ENCODE measurements at places on chromosomes 11 and 22. TPM values are rescaled to one million over a fixed set of nuclear protein-coding genes. Genes with fewer than 3 reads are reported as not detected.

Gene OR2AG2
- total RNA-seq, result 0.11 TPM

- peaks cover 13% of the 10 kb centered on the region for H3K4me1 ChIP-seq
- H3K36me3 ChIP-seq, result no peaks in the 10 kb centered on the region
- no peak for DNase-seq
Observed at GRCh38 chr11:108906329-108906728, 241.5 kb downstream of the DDX10 start.

GRCh38 chr11:57260937-57261783 lies 24.1 kb upstream of the APLNR start:
- H3K36me3 ChIP-seq, result peaks cover 3% of the 10 kb centered on the region
- H3K27ac ChIP-seq, result no peak overlapping the region
- no peaks in the 10 kb centered on the region for H3K4me1 ChIP-seq
- no peak overlapping the region for H3K4me3 ChIP-seq
- no peak for DNase-seq

GRCh38 chr22:41380993-41381328 lies 781 bp upstream of the TEF start:
- no peaks in the 10 kb centered on the region for H3K27me3 ChIP-seq
- no peak for DNase-seq
- H3K4me3 ChIP-seq, result peak overlapping the region; percentile 77
- peak overlapping the region; percentile 99 for H3K27ac ChIP-seq
- no peaks in the 10 kb centered on the region for H3K36me3 ChIP-seq

GRCh38 chr11:32231909-32232493 lies 141.1 kb downstream of the RCN1 start:
- DNase-seq, result no peak
- H3K4me3 ChIP-seq, result no peak overlapping the region
- peaks cover 3% of the 10 kb centered on the region for H3K27me3 ChIP-seq
- no peak overlapping the region for H3K27ac ChIP-seq
- H3K36me3 ChIP-seq, result no peaks in the 10 kb centered on the region

GRCh38 chr11:83115551-83115950 lies 41.4 kb upstream of the PCF11 start:
- no peak overlapping the region for H3K4me3 ChIP-seq
- DNase-seq, result no peak
- H3K27me3 ChIP-seq, result no peaks in the 10 kb centered on the region
- H3K27ac ChIP-seq, result no peak overlapping the region
- H3K4me1 ChIP-seq, result peaks cover 5% of the 10 kb centered on the region

- H3K4me3 ChIP-seq, result no peak overlapping the region
- H3K27ac ChIP-seq, result no peak overlapping the region
- no peak for DNase-seq
- no peaks in the 10 kb centered on the region for H3K27me3 ChIP-seq
Observed at GRCh38 chr11:128970598-128971190, 28.0 kb upstream of the TP53AIP1 start.

- H3K27ac ChIP-seq, result no peak overlapping the region
- H3K36me3 ChIP-seq, result no peaks in the 10 kb centered on the region
- no peaks in the 10 kb centered on the region for H3K4me1 ChIP-seq
- H3K27me3 ChIP-seq, result peaks cover 52% of the 10 kb centered on the region
- no peak for DNase-seq
Observed at GRCh38 chr11:117704395-117705100, 92.5 kb downstream of the DSCAML1 start.

Gene CBY1
- 40.4 TPM for total RNA-seq

DNA sequence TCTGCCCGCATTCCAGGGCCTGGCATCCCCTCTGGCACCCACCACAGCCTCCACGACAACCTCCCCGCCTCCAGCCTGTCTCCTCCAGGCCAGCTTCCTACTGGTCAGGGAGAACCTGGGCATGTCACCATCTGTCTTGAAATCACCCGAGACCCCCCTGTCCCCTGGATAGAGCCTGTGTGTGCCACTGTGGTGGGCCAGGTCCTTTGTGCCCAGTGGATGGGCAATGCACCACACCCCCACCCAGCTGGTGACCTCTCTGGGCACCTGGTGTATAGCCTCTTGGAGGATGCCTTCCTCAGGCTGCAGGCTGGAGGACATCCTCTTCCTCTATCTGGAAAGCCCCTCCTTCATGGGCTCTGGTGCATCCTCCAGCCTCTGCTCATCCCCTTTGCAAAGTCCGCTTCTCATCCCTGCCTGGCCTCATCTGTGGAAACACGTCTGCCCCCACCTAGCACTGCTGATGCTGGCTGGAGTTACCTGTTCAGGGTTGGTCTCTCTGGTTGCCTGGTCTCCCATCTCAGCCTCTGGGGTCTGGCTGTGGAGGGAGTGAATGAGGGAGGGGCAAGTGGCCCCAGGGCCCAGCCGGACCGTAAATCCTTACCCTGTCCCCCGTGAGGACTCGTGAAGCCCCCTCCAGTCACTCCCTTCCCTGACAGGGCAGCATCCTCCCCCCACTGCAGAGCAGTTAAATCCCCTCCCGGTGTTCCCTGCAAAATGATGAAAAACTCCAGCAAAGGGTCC lies 589.6 kb downstream of the TBC1D22A start:
- no peak overlapping the region for H3K4me3 ChIP-seq
- H3K27me3 ChIP-seq, result no peaks in the 10 kb centered on the region
- no peaks in the 10 kb centered on the region for H3K4me1 ChIP-seq
- no peak overlapping the region for H3K27ac ChIP-seq
- DNase-seq, result peak; percentile 28
- peaks cover 2% of the 10 kb centered on the region for H3K36me3 ChIP-seq

Gene ART1
- not detected for total RNA-seq

Gene OR52E8
- total RNA-seq, result not detected

GRCh38 chr22:46001046-46001425 lies 24.1 kb upstream of the WNT7B start:
- no peak for DNase-seq
- peaks cover 5% of the 10 kb centered on the region for H3K4me1 ChIP-seq
- H3K4me3 ChIP-seq, result no peak overlapping the region

GRCh38 chr22:47813661-47814060 lies 1051.2 kb downstream of the TBC1D22A start:
- H3K27me3 ChIP-seq, result no peaks in the 10 kb centered on the region
- no peak for DNase-seq
- no peak overlapping the region for H3K27ac ChIP-seq
- H3K4me3 ChIP-seq, result no peak overlapping the region
- H3K4me1 ChIP-seq, result no peaks in the 10 kb centered on the region

Gene PACS1
- total RNA-seq, result 88.0 TPM

DNA sequence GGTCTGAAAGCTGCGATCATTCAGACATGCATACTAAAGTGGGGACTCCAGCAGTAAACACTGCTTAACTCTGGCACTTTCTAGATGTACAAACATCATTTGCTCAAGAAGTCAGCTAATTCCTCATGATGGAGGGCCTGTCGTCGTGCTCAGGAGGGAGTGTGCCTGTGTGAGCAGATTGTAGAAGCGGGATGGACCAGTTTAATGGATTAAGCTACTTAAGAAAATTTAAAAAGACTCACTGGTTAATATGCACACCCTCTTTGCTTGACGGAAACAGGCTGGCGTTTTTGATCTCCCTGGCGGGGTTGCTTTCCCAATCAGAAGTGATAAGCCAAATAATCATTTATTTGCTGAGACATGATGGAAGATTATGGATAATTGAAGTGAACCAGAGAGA lies 79.0 kb downstream of the LDLRAD3 start:
- no peak overlapping the region for H3K4me3 ChIP-seq
- peaks cover 16% of the 10 kb centered on the region for H3K27me3 ChIP-seq
- no peak overlapping the region for H3K27ac ChIP-seq
- H3K36me3 ChIP-seq, result peaks cover 14% of the 10 kb centered on the region
- peaks cover 45% of the 10 kb centered on the region for H3K4me1 ChIP-seq

Gene DDX25
- 1.7 TPM for total RNA-seq

DNA sequence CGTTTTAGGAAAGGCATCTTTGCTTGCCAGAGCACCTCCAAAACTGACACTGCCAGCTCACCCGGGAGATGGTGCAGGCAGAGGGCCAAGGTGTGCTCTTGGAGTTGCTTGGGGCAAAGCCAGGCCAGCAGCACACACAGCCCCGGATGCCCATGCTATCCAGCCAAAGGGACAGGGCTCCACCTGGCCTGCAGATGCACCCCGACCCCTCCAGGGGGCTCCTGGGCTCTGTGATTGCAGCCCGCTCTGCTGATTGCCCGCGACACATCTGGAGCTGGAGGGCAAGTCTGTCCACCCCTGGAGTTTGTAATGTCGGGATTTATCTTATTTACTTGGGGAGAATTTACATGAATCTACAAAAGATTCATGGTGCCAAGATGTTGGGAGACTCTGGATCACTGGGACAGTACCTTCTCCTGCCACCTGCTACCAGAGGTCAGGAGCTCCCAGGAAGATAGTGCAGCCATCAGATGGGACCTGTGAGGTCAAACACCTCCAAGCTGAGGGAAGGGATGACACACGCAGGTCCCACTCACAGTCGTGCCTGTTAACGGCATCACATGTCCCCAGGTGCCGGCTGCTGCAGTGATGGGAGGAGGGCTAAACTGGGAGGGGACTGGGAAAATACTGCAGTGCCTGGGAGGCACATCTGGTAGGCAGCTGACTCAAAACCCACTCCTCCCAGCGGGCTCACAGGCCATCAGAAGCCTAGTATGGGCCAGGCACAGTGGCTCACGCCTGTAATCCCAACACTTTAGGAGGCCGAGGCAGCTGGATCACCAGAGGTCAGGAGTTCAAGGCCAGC lies 17.2 kb downstream of the CBX7 start:
- H3K36me3 ChIP-seq, result no peaks in the 10 kb centered on the region
- H3K27ac ChIP-seq, result no peak overlapping the region
- H3K4me1 ChIP-seq, result peaks cover 12% of the 10 kb centered on the region
- DNase-seq, result peak; percentile 76

- H3K4me3 ChIP-seq, result no peak overlapping the region
- peaks cover 12% of the 10 kb centered on the region for H3K27me3 ChIP-seq
- H3K4me1 ChIP-seq, result peaks cover 4% of the 10 kb centered on the region
- H3K27ac ChIP-seq, result no peak overlapping the region
- DNase-seq, result no peak
- H3K36me3 ChIP-seq, result no peaks in the 10 kb centered on the region
Observed at GRCh38 chr11:10415817-10416392, 39.2 kb upstream of the AMPD3 start.

GRCh38 chr11:119641983-119642745 lies 86.8 kb downstream of the NECTIN1 start:
- no peak for DNase-seq
- no peak overlapping the region for H3K4me3 ChIP-seq
- H3K27me3 ChIP-seq, result peaks cover 1% of the 10 kb centered on the region
- H3K36me3 ChIP-seq, result no peaks in the 10 kb centered on the region
- no peak overlapping the region for H3K27ac ChIP-seq

Gene OR6A2
- total RNA-seq, result 0.34 TPM

GRCh38 chr11:110371084-110371483 lies 58.7 kb upstream of the FDX1 start:
- no peak overlapping the region for H3K4me3 ChIP-seq
- H3K27ac ChIP-seq, result no peak overlapping the region
- H3K36me3 ChIP-seq, result no peaks in the 10 kb centered on the region
- no peak for DNase-seq
- H3K4me1 ChIP-seq, result peaks cover 26% of the 10 kb centered on the region
- no peaks in the 10 kb centered on the region for H3K27me3 ChIP-seq
